ENCODE measurements at places on chromosomes 16 and 17.

DNA sequence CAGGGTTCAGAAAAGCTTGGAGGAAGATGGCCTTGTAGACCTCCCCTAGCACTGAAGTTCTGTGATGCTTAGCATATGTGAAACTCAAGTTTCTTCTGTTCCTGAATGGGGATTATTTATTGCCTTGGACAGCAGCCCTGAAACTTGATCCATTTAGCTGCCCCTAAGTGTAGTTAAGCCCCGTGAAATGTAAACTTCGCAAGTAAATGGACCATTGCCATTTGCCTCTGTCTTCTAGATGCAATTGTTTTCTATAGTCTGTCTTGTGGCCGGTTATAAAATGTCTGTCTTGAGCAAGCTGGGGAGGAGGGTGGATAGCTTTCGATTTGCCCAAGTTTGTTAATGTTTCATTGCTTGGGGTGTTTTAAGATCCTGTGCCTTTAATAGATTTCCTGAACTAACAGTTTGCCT, 261.8 kb downstream of the CDH13 start:
- no peak for DNase-seq

- no peak for DNase-seq
These were observed 56.2 kb upstream of the RPL38 start for GRCh38 chr17:74147056-74147835.

GRCh38 chr16:2365397-2366294, 25.1 kb upstream of the ABCA3 start:
- no peak for DNase-seq

DNA sequence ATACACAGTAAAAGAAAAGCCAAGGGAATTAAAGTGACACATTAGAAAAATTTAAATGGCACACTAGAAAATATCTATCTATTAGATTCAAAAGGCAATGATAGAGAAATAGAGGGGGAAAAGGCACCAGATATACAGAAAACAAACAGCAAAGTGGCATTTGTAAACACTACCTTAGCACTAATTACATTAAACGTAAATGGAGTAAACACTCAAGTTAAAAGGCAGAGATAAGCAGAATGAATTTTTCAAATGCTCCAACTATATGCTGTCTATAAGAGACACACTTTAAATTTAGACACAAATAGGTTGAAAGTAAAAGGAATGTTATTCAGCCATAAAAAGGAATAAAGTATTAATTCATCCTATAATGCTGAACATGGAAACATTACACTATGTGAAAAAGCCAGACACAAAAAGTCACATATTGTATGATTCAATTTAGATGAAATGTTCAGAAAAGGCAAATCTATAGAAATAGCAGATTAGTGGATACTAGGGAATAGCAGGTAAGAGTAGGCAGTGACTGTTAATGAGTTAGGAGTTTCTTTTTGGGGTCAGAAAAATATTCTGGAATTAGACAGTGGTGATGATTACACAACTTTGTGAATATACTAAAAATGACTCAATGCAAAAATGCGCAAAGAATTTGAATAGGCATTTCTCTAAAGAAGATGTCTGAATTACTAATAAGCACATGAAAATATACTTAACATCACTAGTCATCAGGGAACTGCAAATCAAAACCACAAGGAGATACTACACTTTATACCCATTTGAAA, 92.4 kb downstream of the BRIP1 start:
- DNase-seq: no peak

DNA sequence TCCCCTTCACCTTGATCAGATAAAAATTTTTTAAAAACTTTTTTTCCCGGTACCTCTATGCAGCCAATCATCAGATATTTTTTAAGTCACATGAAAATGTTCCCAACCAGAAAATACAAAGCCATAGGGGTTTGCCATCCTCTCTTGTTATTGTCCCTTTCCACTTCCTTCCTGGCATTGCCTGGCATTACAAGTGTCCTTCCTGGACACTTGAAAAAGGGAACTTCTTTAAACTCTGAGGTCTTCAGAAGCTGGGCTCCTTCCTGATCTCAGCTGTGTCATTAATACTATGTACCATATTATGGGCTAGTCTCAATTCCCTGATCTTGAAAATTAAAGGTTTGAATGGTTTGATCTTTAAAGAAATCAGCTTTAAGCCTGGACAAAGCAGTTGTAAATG, 64.9 kb downstream of the TEX14 start:
- DNase-seq: no peak

- no peak for DNase-seq
These were observed 88.4 kb downstream of the CDH13 start for GRCh38 chr16:82715160-82715559.

DNA sequence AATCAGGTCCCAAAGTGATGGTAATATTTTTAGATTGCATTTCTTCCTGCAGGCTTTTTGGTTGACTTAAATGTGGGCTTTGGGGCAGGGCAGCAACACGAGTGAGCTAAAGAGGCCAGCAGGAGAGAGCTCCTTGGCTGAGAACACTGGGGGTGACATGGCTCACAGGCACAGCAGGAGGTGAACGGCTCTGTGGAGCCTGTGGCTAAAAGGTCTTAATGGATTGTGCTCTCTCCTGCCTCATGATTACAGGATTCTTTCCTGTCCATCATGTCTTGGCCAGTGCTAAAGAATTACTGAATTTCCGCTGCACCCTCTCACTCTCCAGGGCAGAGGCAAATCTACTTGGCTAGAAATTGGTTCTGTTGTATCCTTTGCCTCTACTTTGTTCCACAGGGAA, 366.6 kb downstream of the HS3ST4 start:
- no peak for DNase-seq

DNA sequence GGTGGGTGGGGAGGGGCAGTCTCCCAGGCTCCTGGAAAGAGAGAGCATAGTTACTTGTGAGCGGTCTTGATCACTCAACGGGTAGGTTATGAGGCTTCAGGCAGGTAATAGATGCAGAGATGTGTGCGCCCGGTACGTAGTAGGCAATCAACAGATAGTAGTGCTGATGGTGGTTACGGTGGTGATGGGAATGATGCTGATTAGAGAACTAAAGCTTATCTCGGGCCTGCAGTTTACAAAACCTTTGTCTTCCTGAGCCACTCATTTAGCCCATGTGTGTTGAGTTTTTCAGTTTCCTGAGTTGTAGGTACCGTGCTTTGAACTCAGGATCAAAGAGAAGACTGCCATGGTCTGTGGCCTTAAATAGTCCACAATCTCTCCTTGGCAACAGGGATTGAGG, 401.0 kb downstream of the SNX29 start:
- DNase-seq: no peak

- DNase-seq: no peak
These were observed 11.9 kb downstream of the ZNF629 start for GRCh38 chr16:30775131-30775391.

DNA sequence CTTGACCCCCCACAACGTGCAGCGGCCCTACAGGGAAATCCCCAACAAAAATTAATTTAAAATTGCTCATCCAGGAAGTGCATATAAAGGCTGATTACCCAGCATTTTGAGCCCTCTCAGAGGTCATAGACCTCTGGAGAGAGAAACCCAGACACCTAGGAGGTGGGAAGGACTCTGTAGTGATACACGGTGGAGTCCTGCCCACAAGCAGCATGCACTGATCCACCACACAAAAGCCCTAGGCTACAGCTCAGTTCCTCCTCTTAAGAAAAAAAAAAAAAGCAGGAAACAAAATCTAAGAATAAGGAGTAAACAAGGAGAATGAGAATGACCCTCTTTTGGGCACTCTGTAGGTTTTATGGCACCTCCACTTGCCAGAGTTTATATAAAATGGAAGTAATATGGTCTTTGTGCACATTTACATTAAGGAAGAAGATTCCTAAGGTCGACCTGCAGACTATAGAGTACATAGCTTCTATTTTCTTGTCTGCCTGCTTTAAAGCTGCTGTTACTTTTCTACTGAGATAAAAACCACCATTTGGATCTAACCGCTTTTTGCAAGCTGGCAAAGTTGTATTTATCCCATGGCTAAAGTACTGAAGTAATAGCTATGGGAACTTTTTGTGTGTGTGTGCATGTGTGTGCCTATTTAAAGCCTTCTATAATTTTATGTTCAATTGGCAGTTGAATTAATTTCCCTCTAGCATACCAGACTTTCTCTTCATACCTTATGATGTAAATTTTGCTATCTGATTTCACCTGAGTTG, 46.9 kb downstream of the ACSM1 start:
- DNase-seq: no peak

- DNase-seq: no peak
These were observed 37.4 kb downstream of the ARHGAP23 start for GRCh38 chr17:38465391-38466345.

- no peak for DNase-seq
These were observed 9.0 kb downstream of the CBFA2T3 start for GRCh38 chr16:88967830-88968588.

DNA sequence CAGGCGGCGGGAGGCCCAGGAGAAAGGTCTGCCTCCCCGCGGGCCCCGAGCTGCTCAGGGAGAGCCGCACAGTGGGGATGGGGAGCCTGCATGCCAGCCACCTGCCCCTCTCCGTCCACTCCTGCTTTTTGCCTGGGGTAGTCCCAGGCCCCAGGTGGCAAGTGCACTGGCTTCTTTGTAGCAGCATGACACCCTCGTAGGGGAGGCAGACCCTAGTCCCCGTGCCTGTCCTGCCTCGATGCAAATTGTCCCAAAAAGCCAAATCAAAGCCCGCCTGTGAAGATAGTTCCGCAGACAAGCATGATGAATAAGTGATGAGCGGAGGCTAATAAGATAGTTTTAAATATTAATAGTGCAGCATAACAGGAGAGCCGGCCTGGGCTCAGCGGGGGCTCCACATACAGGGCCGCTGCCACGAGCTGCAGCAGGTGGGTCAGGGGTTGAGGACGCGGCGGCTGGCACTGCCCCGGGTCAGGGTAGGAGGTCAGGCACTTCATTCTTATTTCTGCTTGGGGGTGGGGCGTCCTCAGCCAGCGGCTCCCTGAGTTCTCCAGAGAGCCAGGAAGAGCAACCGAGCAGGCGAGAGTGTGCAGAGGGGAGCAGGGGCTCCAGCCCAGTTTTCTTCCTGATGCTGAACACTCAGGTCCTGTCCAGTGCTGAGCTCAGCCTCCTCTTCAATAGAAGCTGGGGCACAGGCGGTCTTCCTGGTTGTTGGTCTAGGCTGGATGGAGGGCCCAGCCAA, 26.8 kb downstream of the GINS2 start:
- no peak for DNase-seq

DNA sequence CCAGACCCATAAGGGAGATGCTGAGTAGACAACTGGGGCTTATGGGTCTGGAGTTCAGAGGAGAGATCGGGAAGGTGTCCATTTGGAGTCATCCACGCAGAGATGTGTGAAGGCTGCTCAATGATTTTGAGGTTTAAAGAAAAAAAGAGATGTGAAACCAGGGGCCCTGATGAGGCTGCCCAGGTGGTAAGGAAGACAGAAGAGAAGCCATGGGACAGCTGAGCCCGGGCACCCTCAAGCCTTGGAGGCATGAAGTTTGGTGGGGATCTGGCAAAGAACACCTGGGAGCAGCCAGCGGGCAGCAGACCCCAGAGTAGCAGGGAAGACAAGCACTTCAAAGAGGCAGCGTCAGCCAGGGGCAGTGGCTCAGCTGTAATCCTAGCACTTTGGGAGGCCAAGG, 20.8 kb upstream of the MYO15B start:
- no peak for DNase-seq

GRCh38 chr17:48647103-48647962, 21.2 kb upstream of the HOXB9 start:
- DNase-seq: no peak

- DNase-seq: no peak
These were observed 33.5 kb downstream of the GNA13 start for GRCh38 chr17:65022751-65023700.

GRCh38 chr17:27821318-27821717, 21.0 kb upstream of the NOS2 start:
- no peak for DNase-seq

GRCh38 chr16:72002619-72003018, 2.4 kb upstream of the PKD1L3 start:
- DNase-seq: no peak

- no peak for DNase-seq
These were observed 309.4 kb upstream of the XYLT1 start for GRCh38 chr16:17780181-17780580.
